ENCODE measurements at places on chromosomes 4 and X.

GRCh38 chr4:5220028-5220427 is 168.7 kb downstream of the STK32B start:
- DNase-seq, result no peak

DNA sequence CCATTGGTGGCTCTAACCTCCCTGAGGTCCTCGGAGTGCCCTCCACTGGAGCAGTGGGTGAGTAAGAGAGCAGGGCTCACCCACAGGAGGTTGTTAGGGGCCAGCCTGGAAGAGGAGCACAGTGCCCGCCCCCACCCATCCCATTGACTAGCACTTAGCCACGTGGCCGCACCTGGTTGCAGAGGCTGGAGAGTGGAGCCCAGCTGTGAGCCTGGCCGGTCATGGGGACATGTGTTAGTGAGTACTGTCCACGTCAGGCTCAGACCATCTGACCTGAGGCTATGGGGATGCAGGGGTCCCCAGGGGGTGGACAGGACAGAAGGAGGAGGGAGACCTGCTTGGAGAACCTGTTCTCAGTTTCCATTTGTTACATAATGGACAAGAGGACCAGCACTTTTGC is 1.4 kb upstream of the MAN2B2 start:
- DNase-seq, result no peak

DNA sequence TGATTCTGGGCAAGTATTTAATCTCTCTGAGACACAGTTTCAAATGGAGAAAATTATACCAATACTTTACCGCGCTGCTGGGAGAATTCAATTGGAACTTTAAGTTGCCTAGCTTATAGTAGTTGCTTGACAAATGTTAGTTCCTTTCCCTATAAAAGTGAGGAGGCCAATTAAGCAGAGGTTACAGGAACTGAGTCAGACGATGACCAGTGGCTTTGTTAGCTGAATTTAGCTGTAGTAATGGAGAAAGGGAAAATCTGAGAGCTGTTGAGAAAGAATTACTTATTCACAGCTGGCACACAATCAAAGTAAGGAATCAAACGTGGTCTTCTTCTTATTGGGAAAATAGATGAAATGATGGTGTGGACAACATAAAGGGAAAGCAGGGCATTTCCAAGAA is 29.6 kb downstream of the SMARCA1 start:
- DNase-seq, result no peak

DNA sequence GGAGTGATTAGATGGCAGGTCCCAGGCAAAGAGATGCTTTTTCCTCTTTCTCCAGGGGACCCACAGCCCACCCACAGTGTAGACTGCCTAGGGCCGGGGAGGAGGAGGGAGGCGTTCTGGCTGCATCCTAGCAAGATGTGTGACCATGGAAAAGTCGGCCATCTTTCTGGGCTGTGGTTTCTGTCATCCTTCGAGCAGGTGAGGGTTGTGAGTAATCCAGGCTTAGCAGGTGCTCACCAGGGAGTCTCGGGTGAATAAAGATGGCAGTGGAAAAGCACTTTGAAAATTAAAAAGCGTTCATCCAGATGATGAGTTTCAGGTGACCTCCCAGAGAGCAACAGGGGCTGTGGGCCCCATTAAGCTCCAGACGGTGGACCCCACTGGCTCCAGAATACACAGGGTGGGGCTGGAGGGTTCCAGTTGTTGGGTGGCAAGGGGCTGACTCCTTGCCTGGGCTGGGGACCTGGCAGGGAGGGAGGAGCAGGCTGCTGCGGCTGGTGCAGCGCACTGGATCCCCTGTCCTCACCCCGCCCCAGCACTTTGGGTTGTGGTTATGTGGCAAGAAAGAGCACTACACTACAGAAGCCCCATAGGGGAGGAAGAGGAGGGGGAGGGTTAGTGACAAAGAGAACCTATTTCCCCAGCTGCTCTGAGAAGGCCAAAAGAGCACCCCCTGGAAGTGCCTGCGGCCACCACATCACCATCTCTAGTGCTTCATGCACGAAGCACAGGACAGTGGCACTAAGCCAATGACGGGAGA is 23.7 kb downstream of the ELF4 start:
- DNase-seq, result peak; percentile 47

Data from stimulated activated CD8-positive, alpha-beta memory T cell treated with anti-CD3 and anti-CD28 coated beads, Interleukin-15, amount 100 ng/mL, for 4 hours (primary cell).